ENCODE measurements at places on chromosomes 7 and 10.

DNA sequence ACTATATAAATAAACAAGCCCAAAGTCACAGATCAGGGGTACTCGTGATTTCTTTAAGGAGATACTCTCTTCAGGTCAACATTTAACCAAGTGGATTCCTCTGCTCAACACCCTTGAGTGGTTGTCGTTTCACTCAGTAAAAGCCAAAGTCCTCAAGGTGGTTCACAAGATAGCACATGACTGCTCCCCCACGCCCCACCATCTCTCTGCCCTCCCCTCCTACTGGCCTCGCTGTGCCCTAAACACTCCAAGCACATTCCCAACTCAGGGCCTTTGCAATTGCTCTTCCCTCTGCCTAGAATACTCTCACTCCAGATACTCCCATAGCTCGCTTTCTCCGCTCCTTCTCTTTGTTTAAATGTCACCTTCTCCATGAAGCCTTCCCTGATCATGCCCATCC lies 72.1 kb upstream of the FHIP2A start:
- DNase-seq: no peak

- no peak for DNase-seq
Observed at GRCh38 chr7:71267734-71268469, 136.0 kb downstream of the GALNT17 start.

DNA sequence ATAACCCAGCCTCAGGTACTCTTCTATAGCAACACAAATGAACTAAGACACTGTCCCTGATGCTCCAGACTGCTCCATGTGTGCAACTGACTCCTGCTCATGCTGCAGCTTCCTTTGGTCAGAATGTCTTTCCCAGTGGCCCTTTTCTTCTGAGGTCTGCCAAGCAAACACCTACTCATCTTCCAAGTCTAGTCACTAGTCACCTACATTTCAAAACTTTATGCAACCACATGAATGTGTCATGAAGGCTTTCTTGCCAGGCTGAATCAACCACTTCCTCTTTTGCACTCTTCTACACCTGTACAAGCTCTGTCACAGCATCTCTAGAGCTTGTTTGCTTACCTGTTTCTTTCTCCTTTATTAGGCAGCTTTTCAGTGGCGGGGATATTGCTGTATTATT lies 75.8 kb downstream of the LSMEM1 start:
- no peak for DNase-seq

DNA sequence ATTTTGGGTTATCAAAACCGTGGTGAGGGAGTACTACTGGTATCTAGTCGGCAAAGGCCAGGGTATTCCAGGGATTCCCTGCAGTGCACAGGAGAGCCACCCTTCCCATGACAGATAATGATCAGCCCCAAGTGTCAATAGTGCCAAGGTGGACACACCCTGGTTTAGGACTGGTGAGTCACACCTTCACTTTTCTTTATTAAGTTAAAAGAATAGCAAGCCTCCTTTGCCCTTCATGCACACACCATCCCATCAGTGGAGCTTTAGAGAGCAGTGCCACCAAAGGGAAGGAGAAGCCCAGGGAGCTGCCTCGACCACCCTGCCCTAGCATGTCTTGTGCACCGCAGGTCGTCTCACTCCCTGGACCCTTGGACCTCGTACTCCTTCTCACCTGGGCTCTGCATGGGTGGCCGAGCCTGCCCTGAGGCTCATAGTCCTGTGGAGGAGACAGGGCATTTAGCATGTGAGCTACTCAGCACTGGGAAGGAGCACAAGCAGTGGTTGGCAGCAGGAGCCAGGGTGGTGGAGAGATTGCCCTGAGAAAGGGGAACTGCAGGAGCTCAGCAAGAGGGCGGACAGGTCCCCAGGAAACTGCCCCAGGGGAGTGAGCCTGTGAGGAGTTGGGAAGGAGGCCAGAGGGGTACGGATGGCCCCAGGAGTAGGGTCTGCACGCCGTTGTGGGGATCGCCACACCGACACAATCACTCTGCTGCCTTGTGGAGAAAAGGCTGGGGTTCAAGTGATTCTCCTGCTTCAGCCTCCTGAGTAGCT lies 17.4 kb downstream of the UBE2D4 start:
- DNase-seq: no peak

DNA sequence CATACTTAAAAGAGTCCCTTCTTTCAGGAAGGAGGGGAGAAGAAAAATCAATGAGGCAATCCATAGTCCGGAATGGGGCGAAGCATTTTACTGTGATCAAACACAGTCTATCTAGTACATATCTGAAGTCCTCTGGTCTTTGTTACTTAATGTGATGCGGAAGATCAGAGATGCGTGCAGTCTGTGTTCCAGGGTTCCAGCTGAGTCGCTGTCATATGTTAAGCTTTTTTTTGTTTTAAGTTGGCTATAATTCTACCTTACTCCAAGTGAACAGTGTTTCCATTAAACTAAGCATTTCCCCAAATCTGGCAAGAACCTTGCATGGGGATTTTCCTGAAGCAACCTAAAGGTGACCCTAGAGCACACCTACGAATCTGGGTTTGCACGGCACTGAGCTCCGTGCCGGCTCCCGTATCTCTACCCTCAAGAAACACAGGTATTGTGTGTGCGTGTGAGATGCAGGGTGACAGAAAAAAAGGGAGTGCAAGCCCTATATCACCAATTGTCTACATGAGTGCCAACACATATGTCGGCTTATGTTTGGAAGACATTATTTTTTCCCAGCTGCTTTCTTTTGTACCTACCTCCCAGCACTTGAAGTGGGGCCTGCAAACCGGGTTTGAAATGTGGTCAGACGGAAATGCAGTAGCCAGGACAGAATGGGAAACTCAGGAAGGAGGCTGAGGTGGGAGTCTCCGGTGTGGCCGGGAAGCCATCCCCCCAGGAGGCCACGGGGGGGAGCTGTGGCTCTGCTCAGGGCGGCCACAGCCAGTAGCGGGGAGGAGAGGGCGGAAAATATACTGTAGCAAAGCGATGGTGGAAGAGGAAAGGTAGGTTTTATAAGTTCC lies 435.8 kb upstream of the MGMT start:
- DNase-seq: peak; percentile 73

GRCh38 chr7:134669845-134670373 lies 23.3 kb downstream of the BPGM start:
- peak; percentile 66 for DNase-seq

- no peak for DNase-seq
Observed at GRCh38 chr7:156031679-156032478, 219.6 kb upstream of the SHH start.

- DNase-seq: no peak
Observed at GRCh38 chr10:132484922-132485321, 52.7 kb upstream of the INPP5A start.

DNA sequence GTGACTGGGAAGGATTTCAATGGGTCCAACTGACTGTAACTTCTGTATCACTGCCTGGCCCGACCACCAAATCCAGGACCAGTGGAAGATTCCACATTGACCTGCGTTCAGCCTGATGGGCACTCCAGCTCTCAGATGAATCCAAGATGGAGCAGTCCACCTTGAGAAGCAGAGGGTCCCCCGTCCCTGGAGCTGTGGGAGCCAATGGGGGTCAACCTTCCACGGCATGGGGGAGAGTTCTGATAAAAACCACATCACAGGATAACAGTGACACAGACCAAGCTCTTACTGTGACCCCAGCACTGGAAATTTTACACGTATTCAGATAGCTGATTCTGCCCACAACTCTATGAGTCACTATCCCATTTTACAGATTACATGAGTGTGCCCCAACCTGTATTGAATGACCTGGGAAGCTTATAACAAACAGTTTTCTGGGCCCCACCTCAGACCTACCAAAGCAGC lies 11.2 kb downstream of the ZCCHC24 start:
- peak; percentile 54 for DNase-seq

GRCh38 chr10:71471957-71472365 lies 75.2 kb downstream of the CDH23 start:
- DNase-seq: no peak

GRCh38 chr10:60594476-60595051 lies 183.7 kb upstream of the CDK1 start:
- no peak for DNase-seq

DNA sequence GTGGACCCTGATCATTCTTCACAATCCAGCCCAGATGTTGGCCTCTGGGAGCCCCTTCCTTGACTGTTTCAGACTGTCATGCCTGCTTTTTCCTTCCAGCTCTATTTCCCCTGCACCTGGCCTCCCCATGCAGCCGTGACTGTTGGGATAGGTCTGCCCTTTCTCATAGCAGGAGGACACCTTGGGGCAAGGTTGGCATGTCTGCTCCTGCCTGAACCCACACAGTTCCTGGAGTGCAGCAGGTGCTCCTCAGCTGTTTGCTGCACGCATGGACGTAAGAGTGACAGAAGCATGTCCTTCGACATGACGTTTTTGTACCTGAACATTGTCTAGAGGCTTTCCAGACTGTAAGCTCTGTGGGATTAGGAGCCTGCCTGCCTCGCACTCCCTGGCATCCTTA lies 24.0 kb downstream of the POR start:
- DNase-seq: no peak

GRCh38 chr7:83142365-83142764 lies 20.3 kb downstream of the PCLO start:
- DNase-seq: no peak

GRCh38 chr10:33055625-33056024 lies 97.6 kb upstream of the ITGB1 start:
- DNase-seq: no peak

DNA sequence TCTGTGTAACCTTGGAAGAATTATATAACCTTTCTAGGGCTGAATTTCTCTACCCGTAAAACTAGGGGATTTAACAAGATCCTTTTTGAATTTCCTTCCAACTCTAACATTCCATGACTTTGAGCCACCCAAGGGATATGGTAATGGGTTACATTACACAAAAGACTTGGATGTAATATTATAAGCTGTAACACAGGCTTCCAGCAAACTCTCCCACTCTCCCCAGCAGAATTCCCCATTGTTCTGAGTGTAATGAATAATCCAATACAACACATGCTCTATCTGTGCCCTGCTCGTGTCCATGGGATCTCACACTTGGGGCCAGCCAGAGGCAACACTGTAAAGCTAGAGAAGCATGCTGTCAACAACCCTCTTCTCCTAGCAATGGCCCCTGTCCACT lies 790.6 kb upstream of the AUTS2 start:
- no peak for DNase-seq

DNA sequence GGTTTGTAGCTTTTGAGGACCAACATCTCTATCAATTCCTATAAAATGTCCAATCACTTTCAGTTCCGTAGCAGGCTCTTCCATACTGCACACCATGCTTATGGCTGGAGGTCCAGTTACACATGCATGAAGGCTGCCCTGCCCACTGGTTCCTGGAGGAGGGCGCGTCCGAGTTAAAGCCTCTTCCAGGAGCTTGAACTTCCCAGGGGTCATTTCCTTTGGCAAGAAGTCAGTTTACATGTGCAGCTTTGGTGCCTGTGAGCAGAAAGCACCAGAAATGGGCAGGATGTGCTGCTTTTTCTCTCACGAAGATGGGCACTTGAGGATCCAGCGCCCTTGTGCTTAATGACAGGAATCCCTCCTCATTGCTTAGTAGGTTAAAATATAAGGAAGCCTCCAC lies 17.6 kb upstream of the PHYH start:
- no peak for DNase-seq

GRCh38 chr10:48607356-48608278 lies 2.7 kb upstream of the ARHGAP22 start:
- DNase-seq: no peak

DNA sequence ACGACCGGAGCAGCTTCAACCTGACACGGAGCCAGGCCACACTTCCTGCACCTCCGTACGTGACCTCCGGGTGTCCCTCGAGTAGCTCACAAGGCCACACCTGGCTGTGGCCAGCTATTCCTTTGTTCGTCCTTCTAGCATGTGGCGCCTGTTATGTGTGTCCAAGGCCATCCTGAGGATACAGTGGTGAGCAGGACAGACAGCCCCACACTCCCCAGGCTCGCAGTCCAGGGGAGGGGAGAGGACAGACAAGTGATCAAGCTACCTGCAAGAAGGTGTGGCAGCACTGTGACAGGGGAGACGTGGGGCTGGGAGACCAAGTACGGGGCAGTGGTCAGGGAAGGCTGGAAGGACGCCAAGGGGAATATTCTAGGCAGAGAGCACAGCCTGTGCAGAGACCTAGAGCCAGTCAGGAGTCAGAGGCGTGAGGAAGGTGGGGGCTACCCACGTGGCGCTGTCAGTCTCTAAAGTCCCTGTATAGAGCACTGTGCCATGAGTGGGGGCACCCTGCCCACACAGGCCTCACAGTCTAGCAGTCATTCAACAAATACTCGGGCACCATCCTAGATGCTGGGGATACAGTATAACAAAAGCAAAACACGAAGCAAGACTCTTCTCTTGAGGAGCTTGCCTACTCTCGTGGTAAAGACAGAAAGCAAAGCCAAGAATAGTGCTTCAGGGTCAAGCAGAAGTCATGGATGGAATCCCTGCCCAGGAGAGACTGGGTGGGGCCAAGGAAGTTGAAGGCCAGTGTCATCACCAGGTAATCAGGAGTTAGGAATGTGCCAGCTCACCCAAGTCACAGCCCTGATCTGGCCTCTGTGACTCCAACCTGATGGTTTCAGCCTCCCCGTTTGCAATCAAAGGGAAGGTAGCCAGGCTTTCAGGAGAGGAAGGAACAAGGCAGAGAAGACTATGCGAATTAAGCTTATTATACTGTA lies 58.6 kb downstream of the PROSER2 start:
- DNase-seq: no peak

GRCh38 chr10:125002047-125002422 lies 60.1 kb downstream of the ZRANB1 start:
- DNase-seq: no peak

- DNase-seq: no peak
Observed at GRCh38 chr7:51300762-51301674, 15.6 kb downstream of the COBL start.

- no peak for DNase-seq
Observed at GRCh38 chr7:159067576-159068487, 76.8 kb downstream of the VIPR2 start.

Data from stimulated activated CD8-positive, alpha-beta memory T cell treated with anti-CD3 and anti-CD28 coated beads, Interleukin-4, amount 100 ng/mL, for 48 hours (primary cell).